NCI-H226 (cell line): ENCODE measurements at places on chromosomes 4 and X.
A peak's percentile ranks its signal among the peaks of the same experiment; 100 is the strongest.

- DNase-seq: no peak
Observed at GRCh38 chr4:182923796-182924340, 6.7 kb upstream of the DCTD start.

- DNase-seq: no peak
Observed at GRCh38 chrX:28988246-28988645, 401.0 kb downstream of the IL1RAPL1 start.

GRCh38 chr4:24214796-24215195, 324.9 kb upstream of the PPARGC1A start:
- DNase-seq: no peak

GRCh38 chr4:39587881-39588280, 50.8 kb downstream of the SMIM14 start:
- no peak for DNase-seq

- DNase-seq: peak; percentile 42
Observed at GRCh38 chrX:11757719-11758399, at the start of gene MSL3. Gene MSL3, plus strand, starts transcription at chrX:11758237. Its CDS starts 27 bp downstream, at chrX:11758264.

DNA sequence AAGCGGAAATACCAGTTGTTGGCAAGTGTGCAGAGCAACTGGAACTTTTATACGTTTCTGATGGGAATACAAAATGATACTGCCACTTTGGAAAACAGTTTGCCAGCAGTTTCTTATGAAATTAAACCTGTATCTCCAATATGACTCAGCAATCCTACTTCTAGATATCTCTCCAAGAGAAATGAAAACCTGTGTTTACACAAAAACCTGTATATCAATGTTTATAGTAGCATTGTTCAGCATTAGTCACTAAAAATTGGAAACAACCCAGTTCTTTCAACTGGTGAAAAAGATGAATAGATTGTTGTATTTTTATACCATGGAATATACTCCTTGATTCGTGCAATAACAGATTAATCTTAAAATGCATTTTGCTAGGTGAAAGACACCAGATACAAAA, 26.8 kb downstream of the ATP7A start:
- DNase-seq: peak; percentile 59

DNA sequence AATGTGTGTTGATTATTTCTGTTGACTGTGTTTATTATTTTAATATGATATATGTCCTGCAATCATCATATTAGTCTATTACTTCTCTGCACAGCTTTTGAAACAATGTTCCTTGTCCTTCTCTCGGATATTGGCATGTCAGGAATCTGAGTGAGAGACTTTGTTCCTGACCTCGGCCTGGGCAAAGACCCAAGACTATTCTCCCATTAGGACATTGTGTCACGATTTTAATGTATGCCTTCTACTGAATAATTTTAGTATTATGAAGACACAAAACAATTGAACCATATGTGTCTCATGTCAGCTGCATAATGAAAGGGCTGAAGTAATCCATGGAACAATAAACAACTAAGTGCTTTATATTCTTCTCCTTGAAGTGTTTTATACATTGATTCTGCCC, 580.8 kb upstream of the TENM3 start:
- DNase-seq: no peak

GRCh38 chr4:48173056-48173991, 39.3 kb upstream of the TXK start:
- peak; percentile 84 for DNase-seq
